ENCODE measurements at places on chromosomes 3 and 15.

- DNase-seq = no peak
These were observed 108.3 kb downstream of the SEMA5B start for GRCh38 chr3:122919291-122919610.

GRCh38 chr15:25701721-25702465 is 161.2 kb downstream of the ATP10A start:
- DNase-seq = no peak

DNA sequence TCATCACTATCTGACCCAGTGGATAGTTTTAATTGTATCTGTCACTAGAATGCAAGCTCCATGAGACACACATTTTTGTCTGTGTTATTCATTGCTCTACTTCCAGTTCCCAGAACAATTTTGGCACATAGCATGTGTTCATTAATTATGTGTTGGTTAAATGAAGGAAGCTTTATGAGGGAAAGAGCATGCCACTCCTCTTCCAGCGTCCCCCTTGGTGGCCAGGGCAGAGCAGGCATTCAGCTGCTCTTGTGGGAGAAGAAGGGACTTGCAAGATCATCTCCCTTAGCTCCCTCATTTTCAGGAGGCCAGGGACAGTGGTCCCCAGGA is 489 bp upstream of the GALNT15 start:
- DNase-seq = no peak

DNA sequence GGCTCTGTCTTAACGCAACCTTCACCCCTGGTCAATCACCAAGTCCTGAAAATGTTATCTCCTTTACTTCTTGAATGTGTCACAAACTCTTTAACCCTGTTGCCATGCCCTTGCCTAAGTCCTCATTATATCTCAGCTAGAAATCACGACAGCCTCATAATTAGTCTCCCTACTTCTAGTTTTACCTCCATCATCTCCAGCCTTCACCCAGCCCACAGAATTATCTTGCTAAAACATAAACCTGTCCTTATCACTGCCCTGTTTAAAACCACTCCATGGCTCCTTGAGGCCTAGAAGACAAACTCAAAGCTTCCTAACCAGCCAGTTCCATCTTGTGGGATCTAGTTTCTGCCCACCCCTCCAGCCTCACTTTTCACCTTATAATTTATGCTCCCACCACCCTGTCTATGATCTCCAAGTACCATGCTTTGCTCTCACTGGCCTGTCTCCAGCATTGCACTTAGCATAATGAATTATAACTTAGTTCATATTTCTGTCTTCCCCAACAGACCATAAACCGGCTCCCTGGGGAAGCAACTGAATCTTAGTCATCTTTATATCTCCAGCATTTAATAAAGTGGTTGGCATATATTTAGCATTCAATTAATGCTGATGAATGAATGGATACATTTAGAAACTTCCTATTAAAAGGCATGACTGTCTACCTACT is 39.2 kb downstream of the GPR176 start:
- no peak for DNase-seq

GRCh38 chr15:78679089-78679511 is 38.1 kb upstream of the CHRNB4 start:
- no peak for DNase-seq

- DNase-seq = no peak
These were observed 78.8 kb downstream of the FBN1 start for GRCh38 chr15:48566668-48567067.

DNA sequence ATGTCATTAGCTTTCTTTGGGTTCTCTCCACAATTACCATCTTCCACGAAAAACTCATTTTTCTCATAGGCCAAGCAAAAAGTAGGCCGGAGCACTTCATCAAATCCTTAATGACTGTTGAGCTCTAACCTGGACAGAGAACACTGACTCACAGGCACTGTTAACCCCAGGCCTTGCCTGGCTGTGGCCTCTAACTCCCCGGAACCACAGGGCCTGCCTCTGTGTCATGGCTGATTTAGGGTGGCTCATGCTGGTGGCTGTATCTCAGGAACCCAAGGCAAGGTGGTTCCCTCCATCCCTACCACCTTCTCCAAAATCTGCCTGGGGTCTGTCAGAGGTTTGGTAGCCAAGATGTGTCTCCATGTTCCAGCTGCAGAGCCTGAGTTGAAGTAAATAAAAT is 3.6 kb downstream of the CRTAP start:
- no peak for DNase-seq

GRCh38 chr3:67531181-67532101 is 123.0 kb downstream of the SUCLG2 start:
- no peak for DNase-seq

DNA sequence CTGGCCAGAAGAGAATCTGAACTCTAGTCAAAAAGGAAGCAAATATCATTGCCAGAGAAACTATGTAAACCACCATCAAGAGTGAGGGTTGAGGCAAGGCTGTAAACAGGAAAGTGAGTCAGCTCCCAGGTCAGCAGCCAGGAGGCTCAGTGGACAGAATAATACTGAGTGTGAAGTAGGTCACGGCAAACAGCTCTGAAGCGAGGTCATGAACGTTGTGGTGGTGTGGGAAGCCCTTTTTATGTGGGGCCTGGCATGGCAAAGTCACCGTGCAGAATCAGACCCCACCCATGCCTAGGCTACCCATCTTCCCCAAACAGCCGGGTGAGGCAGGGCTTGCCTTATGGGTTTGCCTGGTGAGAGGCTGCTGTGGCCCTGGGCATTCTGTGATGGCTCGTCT is 43.9 kb downstream of the THBS1 start:
- DNase-seq = no peak

DNA sequence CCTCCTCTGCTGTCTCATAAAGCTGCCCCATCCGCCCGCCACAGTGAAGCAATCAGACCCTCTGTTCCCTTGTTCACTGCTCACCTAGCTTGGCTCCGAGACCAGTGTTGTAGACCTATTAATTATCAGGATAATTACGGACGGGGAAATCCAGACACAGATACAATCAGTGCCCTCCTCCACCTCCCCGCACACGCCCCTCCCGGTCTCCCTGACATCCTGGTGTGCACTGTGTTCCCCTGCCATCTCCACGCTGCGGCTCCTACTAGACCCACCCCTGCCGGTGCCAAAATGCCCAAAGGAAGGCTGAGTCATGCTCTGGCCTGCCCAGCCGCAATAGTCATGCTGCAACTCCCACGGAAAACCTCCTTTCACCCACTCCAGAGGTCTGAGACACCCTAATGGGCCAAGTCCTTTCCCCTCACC is 277.3 kb upstream of the TLE3 start:
- DNase-seq = no peak

DNA sequence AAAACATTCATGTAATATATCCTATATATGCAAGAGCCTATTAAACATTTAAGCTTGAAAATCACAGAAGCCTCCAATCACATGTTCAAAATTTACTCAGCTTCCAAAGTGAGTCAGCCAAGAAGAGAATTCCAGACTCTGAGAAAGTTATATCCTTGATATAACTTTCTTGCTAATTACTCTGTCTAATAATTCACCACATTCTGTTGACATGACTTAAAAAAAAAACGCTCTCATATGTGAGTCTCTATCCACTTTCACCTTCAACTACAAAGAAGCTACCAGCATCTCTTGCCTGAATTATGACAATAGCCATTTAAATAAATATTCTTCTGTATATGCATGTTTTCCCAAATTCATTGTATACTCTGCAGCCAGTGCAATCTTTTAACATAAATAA is 1116.3 kb upstream of the CADM2 start:
- no peak for DNase-seq

DNA sequence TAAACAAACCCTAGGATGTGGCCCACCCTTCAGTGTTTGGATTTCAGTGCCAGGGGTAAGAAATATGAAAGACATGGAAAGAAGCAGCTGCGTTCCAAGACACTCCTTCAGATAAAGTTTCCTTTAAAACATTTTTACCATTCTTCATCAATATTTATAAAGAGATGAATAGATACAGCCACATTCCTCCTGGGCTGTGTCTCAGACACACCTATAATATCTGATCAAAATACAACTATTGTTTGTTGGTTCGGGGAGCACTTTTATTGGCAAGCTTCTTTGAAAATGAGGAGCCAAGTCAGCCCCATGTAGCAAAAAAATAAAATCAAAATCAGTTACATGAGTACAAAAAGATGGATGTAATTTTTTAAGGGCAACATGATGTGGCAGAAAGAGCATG is 53.2 kb downstream of the RPL22L1 start:
- no peak for DNase-seq

DNA sequence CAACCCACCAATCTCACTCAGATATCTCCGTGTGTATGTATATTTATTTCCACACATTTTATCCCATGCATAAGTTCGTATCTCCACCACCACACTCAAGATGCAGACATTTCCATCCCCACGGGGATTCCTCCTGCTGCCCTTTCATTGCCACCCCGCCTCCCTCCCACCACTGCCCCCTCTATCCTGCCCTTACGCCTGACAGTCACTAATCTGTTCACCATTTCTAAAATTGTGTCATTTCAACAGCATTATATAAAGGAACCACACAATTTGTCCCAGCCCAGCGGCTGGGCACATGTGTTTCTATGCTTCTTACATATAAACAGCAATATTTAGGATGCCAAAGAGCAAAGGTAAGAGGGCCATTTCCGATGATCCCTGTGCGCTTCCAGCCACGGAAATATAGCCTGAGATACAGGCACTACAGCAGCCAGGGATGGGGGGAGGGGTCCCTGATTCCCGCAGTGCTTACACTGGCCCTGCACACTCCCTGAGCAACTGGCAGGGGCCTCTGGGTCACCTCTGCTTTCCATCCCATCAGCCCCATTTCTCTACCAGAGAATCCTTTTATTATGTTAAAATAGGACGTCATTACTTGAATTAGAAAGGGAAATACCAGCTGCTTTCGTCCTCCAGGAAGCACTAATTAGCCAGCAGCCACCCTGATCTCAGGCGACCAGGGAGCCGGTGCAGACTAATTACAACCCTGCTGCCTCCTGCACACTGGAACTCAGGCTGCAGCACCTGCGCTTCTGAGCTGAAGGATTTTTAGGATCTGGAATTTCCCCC is 372.0 kb upstream of the ATP10A start:
- no peak for DNase-seq

DNA sequence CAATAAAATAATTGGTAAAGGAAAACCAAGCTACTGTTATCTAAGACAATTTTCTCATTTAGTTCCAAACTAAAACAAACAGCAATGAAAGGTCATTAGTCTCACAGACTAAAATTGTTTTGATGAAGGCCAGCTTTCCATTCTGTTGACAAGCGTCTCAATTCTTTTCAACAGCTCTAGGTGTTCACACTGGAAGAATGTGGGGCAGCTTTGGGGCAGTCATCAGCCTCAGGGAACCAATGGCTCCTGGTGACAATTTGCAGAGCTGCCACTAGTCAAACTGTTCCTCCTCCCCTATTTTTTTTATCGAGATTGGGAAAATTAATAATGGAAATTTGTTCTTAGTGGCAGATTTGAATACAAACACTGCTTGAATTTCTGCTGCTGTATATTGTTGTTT is 104.2 kb downstream of the MEIS2 start:
- no peak for DNase-seq

- no peak for DNase-seq
These were observed 75.8 kb downstream of the AAGAB start for GRCh38 chr15:67178569-67179210.

GRCh38 chr15:69854001-69854400 is 243.7 kb downstream of the TLE3 start:
- no peak for DNase-seq

GRCh38 chr3:248864-249520 is 52.4 kb downstream of the CHL1 start:
- no peak for DNase-seq

DNA sequence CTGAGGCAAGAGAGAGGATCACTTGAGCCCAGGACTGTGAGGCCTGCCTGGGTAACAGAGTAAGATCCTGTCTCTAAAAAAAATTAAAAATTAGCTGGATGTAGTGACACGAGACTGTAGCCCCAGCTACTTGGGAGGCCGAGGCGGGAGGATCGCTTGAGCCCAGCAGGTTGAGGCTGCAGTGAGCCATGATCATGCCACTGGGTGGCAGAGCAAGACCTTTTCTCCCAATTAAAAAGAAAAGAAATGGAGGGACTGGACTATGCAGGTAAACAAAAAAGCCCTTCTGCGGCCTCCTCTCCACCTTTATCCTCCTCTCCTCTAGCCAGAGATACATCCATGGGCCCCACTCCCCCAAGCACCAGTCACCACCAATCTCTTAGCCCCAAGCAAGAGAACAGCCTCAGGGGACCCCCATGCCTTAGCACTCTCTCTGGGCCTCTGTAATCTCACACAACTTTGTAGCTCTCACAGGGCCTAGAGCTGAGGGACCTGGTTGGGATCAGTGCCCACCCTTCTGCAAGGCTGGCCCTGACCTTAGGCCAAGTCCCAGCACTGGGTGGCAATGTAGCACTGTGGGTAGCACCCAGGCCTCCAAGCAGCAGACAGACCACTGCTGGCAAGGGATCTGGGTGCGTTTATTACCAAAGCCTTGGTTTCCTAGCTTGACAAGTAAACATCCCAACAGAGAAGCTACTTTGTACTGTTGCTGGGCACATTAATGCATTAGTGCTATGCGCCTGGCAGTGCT is 43.4 kb downstream of the FAM174B start:
- no peak for DNase-seq

GRCh38 chr3:129017484-129017899 is 16.4 kb downstream of the EFCC1 start:
- DNase-seq = no peak

- no peak for DNase-seq
These were observed 551.2 kb downstream of the MECOM start for GRCh38 chr3:169112153-169112892.

DNA sequence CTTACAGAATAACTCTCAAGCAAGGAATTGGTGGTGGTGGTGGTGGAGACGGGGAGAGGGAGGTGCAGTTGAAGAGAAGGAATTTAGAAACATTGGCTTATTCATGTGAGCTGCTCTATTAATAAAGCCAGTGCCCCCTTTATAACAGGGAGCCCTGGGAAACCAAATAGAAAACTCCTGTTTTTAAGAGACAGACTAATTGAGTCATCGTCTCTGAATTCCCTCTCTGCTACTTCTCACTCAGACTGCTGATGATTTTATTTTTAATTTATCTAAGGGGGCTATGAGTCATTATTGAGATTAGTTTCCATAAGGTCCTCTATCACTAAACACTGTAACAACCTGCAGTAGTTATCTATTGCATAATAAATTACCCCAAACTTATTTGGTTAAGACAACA is 145.9 kb upstream of the GALNT15 start:
- DNase-seq = no peak

DNA sequence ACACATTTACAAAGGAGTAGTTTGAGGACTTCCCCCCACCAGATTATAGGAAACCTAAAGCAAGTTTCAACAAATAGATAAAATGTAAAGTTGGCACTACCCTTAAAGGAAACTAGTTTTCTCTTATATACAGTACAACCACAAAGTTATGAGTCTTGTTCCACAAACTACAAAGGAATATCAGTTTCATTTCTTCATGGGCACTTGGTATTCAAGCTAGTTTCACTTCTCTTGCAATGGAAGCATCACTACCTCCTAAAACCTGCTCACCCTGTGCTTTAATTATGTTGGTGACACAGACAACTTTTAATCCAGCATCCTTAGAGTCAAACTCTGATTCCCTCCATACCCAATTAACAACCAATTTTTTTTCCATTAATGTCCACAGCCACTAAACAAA is 707.0 kb downstream of the ROBO2 start:
- no peak for DNase-seq

All from cortex of kidney (tissue), 1 donor.